SHP77 treated with DMSO at 0.1 percent for 48 hours (cell line): ENCODE measurements at places on chromosomes 11 and 22.

DNA sequence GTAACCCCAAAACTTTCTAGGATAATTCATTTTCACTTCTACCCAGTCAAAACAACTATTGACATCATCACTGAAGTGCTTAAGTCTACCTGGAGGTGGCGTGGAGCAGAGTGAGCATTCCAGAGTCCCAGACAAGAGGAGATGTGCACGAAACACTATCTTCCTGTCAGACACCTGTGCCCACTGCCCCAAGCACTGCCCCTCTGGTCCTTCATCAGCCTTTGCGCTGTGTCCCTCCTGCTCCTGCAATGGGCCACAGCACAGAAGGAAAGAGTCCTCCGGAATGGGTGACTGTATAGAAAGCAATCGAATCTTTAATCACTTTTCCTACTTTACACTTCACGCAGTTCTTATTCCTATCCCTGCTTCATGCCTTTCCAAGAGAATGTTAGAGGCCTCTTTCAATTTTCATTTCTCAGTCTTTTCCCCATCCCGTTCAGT, 512 bp upstream of the GRIA4 start:
- no peak for DNase-seq

DNA sequence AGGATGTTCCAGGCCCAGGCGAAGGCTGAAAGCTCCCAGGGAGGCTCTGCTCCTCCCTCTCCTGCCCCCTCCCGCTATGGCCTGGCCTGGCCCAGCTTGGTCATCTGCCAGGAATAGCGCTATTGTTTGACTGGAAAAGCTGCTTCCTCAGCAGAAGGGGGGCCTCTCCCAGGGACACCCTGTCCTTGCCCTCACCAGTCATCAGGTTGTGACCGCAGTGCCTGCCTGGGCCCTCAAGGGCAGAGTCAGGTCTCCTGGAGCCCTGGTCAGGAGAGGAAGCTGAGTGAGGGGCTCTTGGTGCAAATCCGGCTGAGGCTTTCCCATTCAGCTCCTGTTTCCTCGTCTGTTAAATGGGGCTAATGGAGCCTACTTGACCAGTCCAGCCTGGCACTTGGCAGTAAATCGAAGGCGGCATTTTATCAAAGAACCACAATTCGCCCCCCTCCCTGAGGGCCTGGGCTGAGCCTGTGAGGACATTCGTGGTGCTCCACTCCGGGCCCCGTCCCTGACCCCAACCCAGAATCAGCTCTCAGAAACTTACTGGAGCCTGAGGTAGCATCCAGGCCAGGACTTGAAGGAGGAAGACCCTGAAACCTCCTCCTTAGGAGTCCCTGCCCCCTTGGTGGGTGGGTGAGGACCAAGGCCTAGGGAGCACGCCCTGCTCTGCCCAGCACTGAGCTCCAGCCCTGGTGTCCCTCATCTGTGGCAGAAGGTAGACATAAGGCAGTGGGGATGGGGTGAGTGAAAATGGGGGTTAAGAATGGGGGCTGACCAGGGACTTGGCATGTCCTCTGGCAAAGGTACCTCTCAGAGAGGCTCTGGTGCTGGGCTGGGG, 2.0 kb upstream of the CASTOR1 start:
- peak; percentile 83 for DNase-seq

DNA sequence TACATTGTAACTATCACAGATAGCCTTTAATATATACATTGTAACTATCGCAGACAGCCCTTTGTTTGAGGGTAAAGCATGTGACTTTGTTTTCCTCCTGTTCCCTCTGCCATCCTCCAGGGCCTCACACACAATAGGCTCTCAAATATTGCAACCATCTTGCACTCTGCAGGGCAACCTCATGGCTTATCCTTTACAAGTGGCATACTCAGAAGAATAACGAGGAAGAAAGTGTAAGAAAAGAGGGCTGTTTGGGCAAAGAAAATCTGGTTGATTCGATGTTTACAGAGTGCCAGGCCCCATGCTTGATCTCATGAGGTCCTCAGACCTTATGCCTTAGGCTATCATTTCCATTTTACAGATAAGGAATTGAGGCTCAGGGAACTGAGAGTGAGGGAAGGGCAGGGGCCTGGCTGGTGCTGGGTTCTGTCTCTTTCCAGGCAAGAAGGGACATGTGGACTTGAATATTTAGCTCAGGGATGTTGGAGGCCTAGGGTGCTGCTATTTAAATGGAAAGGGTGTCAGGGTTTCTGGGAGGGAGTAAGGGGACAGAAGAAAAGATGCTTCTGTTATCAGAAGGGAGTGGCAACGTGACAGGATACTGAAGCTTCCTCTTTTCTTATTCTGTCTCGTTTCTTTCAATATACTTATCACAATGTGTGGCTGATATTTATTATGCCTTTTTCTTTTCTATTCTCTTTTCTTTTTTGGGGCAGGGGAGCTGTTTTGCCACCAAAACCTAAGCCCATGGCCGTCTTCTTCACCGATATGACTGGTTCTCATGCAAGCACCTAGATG, 1.1 kb upstream of the SAMM50 start:
- no peak for DNase-seq

DNA sequence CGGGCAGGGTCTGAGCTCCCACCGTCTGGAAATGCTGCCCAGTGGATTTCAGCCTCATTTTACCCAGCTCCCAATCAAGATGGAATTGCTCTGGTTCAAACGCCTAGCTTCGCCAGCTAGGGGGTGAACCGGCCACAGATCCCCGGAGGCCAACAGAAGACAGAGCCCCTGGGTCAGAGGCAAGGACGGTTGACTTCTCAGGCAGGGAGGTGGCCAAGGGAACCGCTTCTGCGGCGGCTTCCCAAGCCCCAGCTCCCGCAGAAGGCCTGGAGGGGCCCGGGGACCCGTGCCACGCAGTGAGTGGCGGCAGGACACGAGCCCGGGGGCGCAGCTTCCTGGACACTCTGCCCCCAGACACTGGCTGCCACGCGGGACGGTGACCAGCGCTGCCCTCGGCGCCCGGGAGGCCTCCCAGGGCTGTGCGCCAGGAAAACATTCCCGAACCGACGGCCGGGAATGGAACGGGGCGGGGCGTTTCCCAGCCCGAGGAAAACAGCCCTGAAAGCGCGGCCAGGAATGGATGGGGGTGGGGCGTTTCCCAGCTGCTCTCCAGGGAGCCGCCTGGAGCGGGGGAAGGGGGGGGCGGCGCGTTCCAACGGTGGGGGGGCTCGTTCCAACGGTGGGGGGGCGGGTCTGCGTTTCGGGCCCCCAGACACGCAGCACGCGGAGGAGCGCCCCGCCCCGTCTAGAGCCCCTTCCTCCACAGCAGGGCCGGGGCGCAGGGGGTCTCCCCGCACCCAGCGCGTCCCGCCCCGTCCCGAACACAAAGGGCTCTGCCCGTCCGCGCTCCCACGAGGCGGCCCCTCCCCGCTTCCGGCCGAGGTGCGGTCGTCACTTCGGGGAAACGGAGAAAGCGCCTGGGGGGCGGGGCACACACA, 13.5 kb upstream of the B4GALNT4 start:
- peak; percentile 40 for DNase-seq

GRCh38 chr11:123241294-123241693, 46.2 kb upstream of the CLMP start:
- DNase-seq = no peak

DNA sequence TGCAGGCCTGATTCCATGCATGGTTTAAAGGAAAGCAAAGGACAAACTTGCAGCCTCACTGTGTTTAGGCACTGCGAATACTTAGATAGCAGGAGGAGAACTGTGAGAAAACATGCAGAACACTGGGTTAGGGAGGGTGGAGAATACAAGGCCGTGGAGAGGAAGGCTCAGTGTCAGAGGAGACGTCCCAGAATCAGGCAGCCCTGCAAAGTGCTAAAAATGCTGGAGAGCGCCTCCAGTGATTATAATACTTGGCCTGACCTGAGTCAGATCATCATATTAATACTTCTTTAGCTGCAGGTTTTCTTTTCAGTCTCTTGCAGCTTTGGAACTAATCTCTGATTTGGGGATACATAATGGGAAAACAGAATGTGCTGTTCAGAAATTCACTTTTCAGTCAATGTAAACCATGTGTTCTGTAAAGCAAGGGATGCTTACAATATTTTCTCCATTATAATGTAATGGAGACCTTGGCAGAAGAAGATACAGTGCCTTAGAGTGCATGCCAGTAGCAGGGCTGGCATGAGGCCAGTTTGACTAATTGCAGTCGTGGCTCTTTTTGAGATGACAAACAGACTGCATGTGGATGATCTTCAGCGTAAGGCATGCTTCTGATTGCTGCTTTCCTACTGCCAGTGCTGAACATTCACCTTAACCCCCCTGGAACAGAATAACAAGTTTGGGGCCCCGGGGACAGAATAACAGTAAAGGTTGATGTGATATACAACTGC, 16.8 kb downstream of the EXT2 start:
- DNase-seq = no peak

GRCh38 chr11:71930556-71931244, 1.9 kb downstream of the RNF121 start:
- DNase-seq = no peak

DNA sequence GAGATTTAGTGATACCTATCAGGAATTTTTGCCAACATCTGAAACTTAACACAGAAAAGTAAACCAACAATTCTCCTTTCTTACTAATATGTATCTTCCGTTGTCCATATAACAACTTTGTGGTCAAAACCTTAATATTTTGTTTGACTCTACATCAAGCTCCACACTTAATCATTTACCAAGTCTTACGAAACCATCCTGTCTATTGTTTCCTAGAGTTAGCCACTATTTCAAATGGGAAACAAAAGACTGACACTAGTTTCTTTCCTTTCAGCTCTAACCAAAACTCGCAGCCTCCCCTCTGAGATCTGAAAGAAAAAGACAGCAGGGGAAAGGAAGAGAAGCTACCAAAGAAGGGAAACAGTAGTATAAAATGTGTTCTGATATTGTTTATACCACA, 26.5 kb upstream of the PRDM10 start:
- no peak for DNase-seq

GRCh38 chr11:116457336-116458007, 315.3 kb downstream of the BUD13 start:
- no peak for DNase-seq

- DNase-seq = no peak
Measured at GRCh38 chr11:2213890-2214526, 42.4 kb upstream of the TH start.
